Activated effector memory CD4-positive, alpha-beta T cell treated with Interleukin-2 at 50 U/mL for 16 hours (primary cell): ENCODE measurements at places on chromosomes 12 and 14.

DNA sequence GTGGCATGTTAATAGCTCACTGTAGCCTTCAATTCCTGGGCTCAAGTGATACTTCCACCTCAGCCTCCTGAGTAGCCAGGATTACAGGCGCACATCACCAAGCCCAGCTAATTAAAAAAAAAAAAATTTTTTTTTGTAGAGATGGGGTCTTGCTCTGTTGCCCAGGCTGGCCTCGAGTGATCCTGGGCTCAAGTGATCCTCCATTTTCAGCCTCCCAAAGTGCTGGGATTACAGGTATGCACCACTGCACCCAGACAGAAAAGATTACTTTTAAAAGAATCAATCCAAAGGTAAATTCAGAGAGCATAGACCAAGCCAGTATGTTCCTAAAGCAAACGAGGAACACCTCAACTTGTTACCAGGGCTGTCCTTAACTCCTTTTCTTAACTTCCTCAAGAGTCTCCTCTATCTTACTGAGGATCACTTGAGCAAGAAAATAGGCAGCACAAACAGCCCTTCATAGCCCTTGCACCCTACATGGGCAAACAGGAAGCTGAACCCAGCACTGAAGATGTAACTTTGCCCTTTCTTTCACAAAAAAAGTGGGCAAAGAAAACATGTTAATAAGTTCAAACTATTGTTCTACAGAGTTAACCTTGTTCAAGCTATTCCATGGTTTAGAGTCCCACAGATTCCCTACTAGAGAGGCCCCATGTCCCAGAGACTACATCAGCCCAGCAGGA lies 11.3 kb downstream of the CS start:
- no peak for DNase-seq

GRCh38 chr14:35047976-35048513 lies 2.0 kb downstream of the FAM177A1 start:
- DNase-seq = no peak

GRCh38 chr12:54404061-54405004 lies 14.7 kb downstream of the ITGA5 start:
- DNase-seq = peak; percentile 47

DNA sequence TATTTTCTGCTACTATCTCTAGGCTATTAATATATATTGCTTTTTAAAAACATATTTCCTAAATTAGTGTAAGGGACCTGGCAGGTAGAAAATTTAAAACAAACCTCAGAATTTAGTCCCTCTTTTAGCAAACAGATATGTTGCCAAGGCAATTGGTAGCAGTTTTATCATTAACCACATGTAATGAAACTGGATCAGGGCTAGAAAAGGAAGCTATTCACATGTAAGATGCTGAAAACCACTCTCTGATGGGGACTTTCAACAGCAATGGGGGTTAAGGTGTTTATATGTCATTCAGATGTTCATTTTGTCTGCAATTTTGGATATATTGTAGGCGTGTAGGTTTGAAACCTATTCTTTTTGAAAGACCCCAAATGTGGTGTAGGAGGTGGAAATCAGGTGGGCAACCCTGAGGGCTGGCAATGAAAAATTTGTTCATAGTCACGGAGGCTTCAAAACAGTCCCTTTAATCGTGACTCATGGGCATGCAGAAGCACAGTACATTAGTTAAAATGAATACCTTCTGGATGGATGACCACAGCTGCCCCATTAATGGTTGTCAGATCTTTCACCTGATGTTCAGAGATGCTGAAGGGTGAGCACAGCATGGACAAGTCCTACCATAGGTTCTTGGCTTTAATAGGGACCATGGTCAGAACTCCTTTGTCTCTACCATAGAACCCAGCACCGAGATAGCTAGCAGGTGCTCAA lies 5.9 kb upstream of the PKP2 start:
- no peak for DNase-seq

DNA sequence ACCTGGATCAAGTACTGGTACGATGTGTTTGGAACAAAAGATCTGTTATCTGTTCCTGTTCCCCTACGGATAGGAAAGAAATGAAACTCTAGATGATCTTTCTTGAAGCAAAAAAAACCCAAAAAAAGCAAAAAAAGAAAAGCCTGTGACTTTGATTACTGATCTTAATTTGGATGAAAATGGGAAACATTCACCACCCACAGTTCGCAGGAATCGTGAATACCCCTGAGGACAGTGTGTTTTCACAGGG lies 138.7 kb upstream of the LMNTD1 start:
- no peak for DNase-seq

DNA sequence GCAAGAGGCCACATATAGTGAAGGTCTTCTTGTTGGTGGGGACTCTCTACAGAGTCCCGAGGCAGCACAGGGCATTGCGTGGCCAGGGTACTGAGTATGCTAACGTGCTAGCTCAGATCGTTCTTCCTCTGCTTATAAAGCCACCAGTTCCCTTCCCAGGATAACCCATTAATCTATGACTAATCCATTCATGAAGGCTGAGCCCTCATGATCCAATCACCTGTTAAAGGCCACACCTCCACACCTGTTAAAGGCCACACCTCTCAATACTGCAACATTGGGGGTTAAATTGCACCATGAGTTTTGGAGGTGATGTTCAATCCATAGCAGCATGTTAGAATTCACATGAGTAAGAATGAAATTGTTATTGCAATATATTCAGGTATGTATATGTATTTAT lies 12.8 kb upstream of the YARS2 start:
- DNase-seq = no peak

DNA sequence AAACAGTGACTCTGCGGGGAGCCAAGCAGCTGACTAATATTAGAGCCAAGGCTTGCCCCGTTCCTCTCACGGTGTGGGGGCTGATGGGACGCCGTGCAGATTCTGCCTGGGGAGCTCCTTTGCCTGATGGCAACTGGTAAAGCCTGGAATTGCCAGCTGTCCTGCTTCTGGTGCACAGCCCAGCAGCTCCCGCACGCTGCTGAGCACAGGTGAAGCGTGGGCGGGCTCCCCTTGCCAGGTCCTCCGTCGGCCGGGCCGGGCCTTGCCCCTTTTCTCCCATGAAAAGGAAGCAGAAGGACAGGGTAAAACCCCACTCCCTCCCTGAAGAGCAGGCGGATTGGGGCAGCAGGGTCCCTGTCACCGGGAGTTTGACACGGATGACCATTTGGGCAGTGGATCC lies 79.0 kb downstream of the WDR20 start:
- DNase-seq = no peak

DNA sequence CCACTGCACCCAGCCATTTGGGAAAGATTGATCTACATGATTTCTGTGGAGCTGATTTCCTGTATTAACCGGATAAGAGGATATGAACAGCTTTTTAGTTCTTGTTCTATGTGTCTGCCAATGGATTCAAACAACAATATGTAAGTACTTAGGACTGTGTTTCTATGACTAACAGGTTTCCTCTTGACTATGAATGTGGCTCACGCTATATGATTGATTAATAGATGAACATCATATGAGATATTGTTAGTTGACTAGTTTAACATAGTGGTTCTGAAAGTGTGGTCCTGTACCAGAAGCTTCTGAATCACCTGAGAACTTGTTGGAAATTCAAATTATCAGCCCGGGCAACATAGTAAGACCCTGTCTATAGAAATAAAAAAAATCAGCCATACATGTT lies 12.8 kb upstream of the CSRP2 start:
- no peak for DNase-seq

DNA sequence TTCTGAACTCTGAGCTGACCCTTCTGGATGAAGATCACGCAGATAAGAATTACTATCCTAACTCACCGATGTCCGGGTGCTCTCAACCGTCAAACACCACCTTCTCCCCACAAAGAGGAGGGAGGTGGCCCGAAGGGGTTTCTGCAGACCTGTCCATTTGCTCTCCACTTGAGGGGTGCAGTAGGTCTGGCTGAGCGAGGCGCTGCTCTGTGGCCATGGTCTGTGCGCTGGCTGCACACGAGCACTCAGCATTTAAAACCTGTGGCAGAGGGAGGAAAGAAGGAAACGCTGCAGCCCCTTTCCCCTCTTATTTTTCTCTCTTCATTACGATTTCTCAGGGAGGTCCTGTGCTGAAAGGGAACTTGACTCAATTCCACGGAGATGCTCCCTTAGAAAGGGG lies 1.5 kb upstream of the HOXC13 start:
- DNase-seq = no peak
